ENCODE measurements at places on chromosomes 5 and 9. TPM values are rescaled to one million over a fixed set of nuclear protein-coding genes. Genes with fewer than 3 reads are reported as not detected.

The CATSPER3 gene
- 0.52 TPM for polyA plus RNA-seq

The NDUFA8 gene
- polyA plus RNA-seq: 63.5 TPM

The GABRG2 gene
- polyA plus RNA-seq: not detected

The GZMA gene
- 2.3 TPM for polyA plus RNA-seq

The SLC25A46 gene
- polyA plus RNA-seq: 20.1 TPM

DNA sequence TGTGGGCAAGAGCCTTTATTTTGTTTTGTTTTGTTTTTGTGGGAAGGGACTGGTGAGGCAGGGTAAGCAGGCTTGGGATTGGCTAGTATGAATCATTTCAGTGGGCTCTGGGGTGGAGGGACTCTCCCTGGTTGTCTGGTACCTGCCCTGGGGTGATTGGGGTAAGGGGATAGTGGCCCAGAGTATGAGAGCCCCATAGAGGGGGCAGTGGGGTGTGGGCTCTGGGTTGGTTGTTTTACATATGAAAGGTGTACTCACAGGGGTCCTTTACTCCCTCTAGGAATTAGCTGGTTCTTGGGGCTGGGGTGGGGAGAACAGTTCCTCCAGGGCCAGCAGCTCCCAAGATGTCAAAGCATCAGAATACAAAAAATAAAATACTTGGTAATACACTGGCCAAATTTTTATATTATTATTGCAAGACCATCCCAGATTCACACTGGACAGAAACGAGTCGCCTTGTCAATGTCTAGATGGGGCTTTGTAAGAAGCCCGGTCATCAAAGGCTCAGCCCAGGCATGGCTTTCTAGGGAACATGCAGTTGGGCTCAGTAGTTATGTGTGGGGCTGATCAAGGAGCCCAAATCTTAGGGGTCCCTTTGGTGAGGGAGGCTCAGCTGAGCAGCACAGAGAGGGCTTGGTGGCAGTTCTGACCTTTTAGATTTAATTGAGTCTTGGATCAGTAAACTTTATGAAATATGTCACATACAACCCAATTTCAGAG is 190.5 kb downstream of the NXNL2 start:
- H3K27me3 ChIP-seq: peaks cover 2% of the 10 kb centered on the region
- H3K36me3 ChIP-seq: no peaks in the 10 kb centered on the region
- H3K4me1 ChIP-seq: no peaks in the 10 kb centered on the region

DNA sequence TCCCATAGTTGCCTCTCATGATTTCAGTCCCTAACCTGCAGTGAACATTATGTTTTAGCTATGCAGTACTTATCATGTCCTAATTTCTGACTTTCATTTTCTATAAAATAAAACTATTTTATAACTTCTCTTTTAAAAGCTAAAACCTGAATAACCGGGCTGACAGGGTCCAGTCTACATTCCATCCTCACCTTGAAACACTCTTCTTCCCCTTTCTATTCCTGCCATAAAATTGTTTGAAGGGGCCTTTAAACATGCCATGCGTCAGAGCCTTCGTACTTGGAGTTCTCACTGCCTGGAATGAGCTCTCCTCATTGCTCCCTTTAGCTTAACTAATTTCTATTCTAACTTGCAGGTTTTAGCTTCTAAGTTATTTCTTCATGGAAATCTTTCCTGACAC is 143.0 kb upstream of the PRLR start:
- DNase-seq: no peak
- H3K4me3 ChIP-seq: no peak overlapping the region
- H3K27ac ChIP-seq: no peak overlapping the region
- H3K4me1 ChIP-seq: peaks cover 21% of the 10 kb centered on the region
- no peaks in the 10 kb centered on the region for H3K27me3 ChIP-seq
- no peaks in the 10 kb centered on the region for H3K36me3 ChIP-seq

- no peak overlapping the region for H3K27ac ChIP-seq
- H3K27me3 ChIP-seq: no peaks in the 10 kb centered on the region
- no peaks in the 10 kb centered on the region for H3K36me3 ChIP-seq
- no peaks in the 10 kb centered on the region for H3K4me1 ChIP-seq
- no peak for DNase-seq
- no peak overlapping the region for H3K4me3 ChIP-seq
These were observed 112.0 kb upstream of the KCNN2 start for GRCh38 chr5:114249823-114250222.

- no peak overlapping the region for H3K4me3 ChIP-seq
- no peak for DNase-seq
- peaks cover 11% of the 10 kb centered on the region for H3K4me1 ChIP-seq
- no peaks in the 10 kb centered on the region for H3K27me3 ChIP-seq
- no peaks in the 10 kb centered on the region for H3K36me3 ChIP-seq
These were observed 585.3 kb downstream of the EBF1 start for GRCh38 chr5:158514319-158514985.

- H3K27me3 ChIP-seq: no peaks in the 10 kb centered on the region
- DNase-seq: no peak
- no peaks in the 10 kb centered on the region for H3K36me3 ChIP-seq
- no peak overlapping the region for H3K27ac ChIP-seq
- no peak overlapping the region for H3K4me3 ChIP-seq
- no peaks in the 10 kb centered on the region for H3K4me1 ChIP-seq
These were observed 63.9 kb downstream of the FAM114A2 start for GRCh38 chr5:153974813-153975163.

DNA sequence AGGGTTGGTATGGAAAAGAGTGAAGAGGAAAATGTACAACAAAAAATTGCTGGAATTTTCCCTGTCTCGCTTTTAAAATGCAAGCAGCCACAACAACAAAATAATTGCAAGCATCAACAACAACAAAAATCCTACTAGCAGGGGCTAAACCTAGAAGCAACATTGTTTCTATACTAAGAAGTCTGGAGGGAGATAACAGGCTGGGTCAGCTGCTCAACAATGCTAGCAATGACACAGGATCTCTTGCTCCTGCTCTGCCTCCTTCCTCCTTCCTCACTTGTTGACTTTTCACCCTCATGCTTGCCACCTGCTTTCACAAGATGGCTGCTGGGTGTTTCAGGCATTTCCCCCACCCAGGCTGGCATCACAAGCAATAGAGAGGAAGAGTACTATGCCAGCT is 7.6 kb upstream of the AOPEP start:
- no peak overlapping the region for H3K4me3 ChIP-seq
- DNase-seq: no peak
- H3K27me3 ChIP-seq: peaks cover under 1% of the 10 kb centered on the region
- H3K36me3 ChIP-seq: no peaks in the 10 kb centered on the region
- no peaks in the 10 kb centered on the region for H3K4me1 ChIP-seq

GRCh38 chr5:112689155-112689909 is 48.4 kb upstream of the APC start:
- DNase-seq: no peak
- peaks cover 14% of the 10 kb centered on the region for H3K27me3 ChIP-seq
- no peaks in the 10 kb centered on the region for H3K4me1 ChIP-seq
- no peak overlapping the region for H3K4me3 ChIP-seq

DNA sequence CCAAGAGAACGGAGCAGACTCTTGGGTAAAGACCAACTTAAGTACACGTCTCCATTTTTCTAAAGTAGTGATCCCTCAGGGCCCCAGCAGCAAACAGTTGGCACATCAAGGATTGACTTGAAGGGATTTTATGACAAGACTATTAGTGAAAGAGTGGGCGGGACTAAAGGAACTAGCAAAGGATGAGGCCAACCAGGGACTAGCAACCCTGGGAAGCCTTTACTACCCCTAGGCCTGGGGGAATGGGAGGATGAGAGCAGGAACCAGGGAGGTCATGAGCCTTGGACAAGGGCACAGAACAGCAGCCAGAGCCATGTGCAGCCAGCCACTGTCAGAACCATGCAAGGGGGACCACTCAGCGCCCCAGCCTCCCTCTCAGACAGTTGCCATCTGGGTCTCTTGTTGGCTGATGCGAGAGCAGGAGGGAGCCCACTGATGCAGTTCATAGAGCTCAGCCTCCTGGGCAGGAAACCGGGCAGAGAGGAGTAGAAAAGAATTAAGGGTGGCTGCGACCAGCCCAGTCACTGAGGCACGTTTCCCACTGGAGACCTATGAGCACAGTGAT is 28.1 kb downstream of the TGFBI start:
- no peak for DNase-seq
- H3K27me3 ChIP-seq: no peaks in the 10 kb centered on the region
- no peak overlapping the region for H3K4me3 ChIP-seq
- H3K4me1 ChIP-seq: peaks cover 4% of the 10 kb centered on the region
- no peak overlapping the region for H3K27ac ChIP-seq

DNA sequence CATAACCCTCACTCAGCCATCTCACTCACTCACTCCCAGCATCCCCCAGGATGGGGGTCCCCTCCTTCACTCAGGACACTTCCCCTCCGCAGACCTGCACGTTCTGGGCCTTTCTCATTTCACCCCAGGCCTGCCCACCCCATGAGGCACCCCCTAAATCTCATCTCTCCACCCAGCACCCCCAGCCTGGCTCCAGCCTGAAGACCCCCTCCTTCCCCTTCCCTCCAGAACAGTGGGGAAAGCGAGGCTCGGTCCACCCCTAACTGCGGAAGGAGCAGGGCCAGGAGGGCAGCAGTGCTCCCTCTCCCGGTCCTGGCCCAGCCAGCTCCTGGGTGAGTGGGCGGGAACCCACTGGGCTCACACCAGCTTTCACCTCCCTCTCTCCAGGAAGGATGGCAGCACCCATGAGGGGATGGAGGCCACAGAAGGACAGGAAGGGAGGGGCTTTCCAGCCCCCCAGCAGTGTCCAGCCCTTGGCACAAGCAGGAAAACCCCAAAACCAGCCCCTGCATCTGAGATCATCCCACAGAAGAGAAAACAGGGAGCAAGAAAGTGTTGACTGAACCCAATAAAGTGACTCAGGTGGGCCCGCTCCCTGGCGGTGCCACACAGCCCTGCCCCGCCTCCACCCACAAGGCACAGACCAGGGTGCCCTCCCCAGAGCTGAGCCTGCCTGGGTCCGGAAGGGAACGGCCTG is 55.0 kb downstream of the LRSAM1 start:
- no peaks in the 10 kb centered on the region for H3K4me1 ChIP-seq
- no peak overlapping the region for H3K27ac ChIP-seq
- H3K4me3 ChIP-seq: no peak overlapping the region
- H3K27me3 ChIP-seq: no peaks in the 10 kb centered on the region
- peaks cover 96% of the 10 kb centered on the region for H3K36me3 ChIP-seq

GRCh38 chr9:137049544-137050449 is 3.8 kb upstream of the NPDC1 start:
- DNase-seq: peak; percentile 40
- peaks cover 85% of the 10 kb centered on the region for H3K27me3 ChIP-seq
- no peak overlapping the region for H3K27ac ChIP-seq
- H3K4me1 ChIP-seq: peaks cover 28% of the 10 kb centered on the region
- H3K36me3 ChIP-seq: no peaks in the 10 kb centered on the region
- H3K4me3 ChIP-seq: no peak overlapping the region

GRCh38 chr5:102796009-102796408 is 40.9 kb downstream of the PAM start:
- no peaks in the 10 kb centered on the region for H3K36me3 ChIP-seq
- H3K4me1 ChIP-seq: no peaks in the 10 kb centered on the region
- H3K27ac ChIP-seq: no peak overlapping the region
- no peak for DNase-seq

DNA sequence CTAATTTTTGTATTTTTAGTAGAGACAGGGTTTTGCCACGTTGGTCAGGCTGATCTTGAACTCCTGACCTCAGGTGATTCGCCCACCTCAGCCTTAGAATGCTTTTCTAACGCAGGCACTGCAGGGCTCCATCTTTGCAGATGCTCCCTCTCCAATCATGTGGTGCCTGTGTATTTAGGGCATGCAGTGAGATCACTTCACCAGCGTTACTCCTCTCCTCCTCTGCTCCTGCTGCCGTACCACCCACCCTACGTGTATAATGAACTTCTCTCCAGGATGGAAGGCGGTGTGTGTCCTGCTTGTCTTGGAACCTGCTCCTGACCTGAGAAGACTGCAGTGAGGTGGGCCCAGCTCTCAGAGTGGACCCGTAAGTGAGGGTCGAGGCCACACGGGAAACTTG is 13.6 kb upstream of the CFAP157 start:
- H3K36me3 ChIP-seq: no peaks in the 10 kb centered on the region
- H3K4me1 ChIP-seq: no peaks in the 10 kb centered on the region
- no peak overlapping the region for H3K27ac ChIP-seq
- DNase-seq: no peak
- H3K4me3 ChIP-seq: no peak overlapping the region

GRCh38 chr5:172506921-172507320 is 52.6 kb upstream of the SH3PXD2B start:
- H3K4me3 ChIP-seq: no peak overlapping the region
- H3K4me1 ChIP-seq: no peaks in the 10 kb centered on the region
- no peaks in the 10 kb centered on the region for H3K27me3 ChIP-seq
- no peak overlapping the region for H3K27ac ChIP-seq
- no peaks in the 10 kb centered on the region for H3K36me3 ChIP-seq

GRCh38 chr9:32716425-32716824 is 66.9 kb upstream of the TMEM215 start:
- DNase-seq: no peak
- no peaks in the 10 kb centered on the region for H3K4me1 ChIP-seq
- H3K27ac ChIP-seq: no peak overlapping the region
- H3K4me3 ChIP-seq: no peak overlapping the region
- no peaks in the 10 kb centered on the region for H3K36me3 ChIP-seq
- no peaks in the 10 kb centered on the region for H3K27me3 ChIP-seq

DNA sequence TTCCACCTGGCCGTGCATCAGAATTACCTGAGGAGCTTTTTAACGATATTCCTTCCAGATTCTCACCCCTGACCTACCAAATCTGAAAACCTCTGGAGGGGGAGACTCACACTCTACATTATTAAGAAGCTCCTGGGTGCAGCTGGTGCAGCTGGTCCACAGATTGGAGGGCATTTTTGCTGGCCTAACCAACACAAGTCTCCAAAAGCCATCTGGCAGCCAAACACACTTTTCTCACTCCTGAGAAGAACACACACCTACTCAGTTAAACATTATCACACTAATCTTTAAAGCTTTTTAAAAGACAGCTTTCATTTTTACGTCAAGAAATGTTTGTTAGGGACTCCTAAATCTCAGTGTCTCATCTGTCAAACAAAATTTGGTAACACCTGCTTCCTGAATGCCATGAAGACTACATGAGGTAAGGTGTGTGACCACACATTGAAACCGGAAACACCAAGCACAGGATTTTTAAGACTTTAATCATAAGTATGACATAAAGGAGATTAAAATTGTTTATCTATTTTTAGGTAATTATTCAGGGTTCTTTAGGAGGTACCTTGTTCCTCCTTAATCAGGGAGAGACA is 14.2 kb upstream of the PTPN3 start:
- no peak overlapping the region for H3K27ac ChIP-seq
- H3K4me3 ChIP-seq: no peak overlapping the region
- H3K36me3 ChIP-seq: no peaks in the 10 kb centered on the region
- DNase-seq: no peak
- H3K27me3 ChIP-seq: peaks cover 5% of the 10 kb centered on the region
- no peaks in the 10 kb centered on the region for H3K4me1 ChIP-seq

DNA sequence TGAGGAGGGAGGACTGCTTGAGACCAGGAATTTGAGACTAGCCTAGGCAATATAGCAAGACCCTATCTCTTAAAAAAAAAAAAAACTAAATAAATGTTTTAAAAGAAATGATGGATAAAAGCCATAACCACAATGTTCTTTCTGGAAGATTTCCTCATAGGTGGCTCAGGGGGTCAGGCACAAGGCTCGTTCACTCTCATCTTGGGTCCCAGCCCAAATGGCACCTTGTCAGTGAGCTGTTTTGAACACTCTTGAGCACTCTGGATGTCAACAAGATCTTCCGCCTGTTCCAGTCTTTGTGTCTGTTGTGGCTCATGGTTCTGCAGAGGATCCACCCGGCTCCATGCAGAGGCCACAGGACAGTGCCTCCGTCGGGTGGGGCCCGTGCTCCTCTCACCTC is 35.7 kb upstream of the LMX1B start:
- H3K36me3 ChIP-seq: no peaks in the 10 kb centered on the region
- no peak for DNase-seq
- no peak overlapping the region for H3K27ac ChIP-seq
